ENCODE measurements at places on chromosomes 2 and 18. TPM values are rescaled to one million over a fixed set of nuclear protein-coding genes. Genes with fewer than 3 reads are reported as not detected.

GRCh38 chr18:6423289-6423688 lies 8.6 kb upstream of the L3MBTL4 start:
- no peak for DNase-seq

GRCh38 chr2:109719871-109720270 lies 74.2 kb upstream of the RGPD5 start:
- DNase-seq, result no peak

DNA sequence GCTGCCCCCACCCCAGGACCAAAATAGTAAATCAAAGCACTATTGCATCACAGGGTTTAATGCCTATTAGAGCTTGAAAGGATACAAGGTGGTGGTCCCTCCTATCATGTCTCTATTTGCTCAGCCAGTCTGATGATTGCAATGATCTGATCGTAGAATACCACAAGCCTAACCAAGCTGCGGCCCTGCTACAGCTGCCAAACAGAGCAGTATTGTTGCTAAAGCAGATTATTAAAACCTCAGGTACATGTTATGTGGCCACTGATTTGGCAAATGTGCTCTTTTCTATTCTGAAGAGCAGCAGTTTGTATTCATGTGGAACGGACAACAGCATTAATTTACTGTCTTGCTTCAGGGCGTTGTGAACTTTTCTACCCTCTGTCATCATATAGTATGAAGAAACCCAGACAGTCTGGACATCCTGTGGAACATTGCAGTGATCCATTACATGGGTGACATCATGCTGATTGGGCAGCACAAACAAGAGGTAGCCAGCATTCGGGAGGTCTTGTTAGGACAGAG lies 8.4 kb upstream of the VAPA start:
- DNase-seq, result peak; percentile 18

DNA sequence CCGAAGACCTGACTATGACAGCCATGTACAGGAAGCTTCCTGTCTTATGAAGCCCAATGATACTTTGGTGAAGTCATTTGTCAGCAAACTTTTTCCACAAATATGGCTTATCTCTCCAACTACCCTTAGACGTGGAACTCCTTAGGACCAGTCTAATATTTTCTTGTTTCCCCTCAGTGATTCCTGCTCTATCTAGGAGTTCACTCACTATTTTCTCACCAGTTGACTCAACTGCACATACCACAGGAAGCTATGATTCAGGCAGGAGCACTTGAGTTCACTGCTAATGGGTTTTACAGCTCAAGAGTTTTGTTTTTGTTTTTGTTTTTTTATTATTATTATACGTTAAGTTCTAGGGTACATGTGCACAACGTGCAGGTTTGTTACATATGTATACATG lies 109.3 kb downstream of the ANTXR1 start:
- DNase-seq, result peak; percentile 60

GRCh38 chr2:187213798-187214197 lies 234.3 kb downstream of the CALCRL start:
- DNase-seq, result no peak

- peak; percentile 37 for DNase-seq
Observed at GRCh38 chr2:217142649-217143266, 282.9 kb upstream of the TNP1 start.

DNA sequence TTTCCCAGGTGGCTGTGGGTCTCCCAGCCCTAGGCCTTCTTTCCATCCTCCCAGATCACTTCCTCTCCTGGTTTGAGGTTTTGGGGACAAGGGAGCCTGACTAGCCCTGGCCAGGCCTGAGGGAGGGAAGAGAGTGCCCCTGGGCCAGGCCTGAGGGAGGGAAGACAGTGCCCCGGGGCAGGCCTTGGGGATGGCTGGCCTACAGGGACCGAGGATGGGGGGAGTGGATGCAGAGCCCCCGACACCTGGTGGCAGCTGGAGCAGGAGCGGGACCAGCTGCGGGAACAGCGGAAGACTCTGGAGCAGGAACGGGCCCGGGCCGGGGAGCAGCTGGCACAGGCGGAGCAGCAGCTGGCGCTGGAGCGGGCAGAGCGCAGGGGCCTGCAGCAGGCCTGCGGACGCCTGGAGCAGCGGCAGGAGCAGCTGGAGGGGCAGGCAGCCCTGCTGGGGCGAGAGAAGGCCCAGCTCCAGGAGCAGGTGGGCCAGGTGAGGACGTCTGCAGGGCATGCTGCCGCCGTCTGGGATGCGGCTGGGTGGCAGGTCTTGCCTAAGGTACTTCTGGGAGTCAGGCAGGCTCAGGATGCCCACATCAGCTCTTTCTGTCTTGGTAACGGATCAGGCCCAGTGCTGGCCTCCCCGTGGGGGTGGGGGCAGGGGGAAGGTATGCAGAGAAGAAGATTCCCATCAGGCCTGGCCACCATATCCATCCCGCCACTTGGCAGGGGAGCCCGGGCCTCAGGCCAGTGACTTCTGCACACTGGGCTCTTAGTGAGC lies 29.2 kb downstream of the CROCC2 start:
- DNase-seq, result no peak

- no peak for DNase-seq
Observed at GRCh38 chr2:200494048-200494447, 15.8 kb downstream of the KCTD18 start.

DNA sequence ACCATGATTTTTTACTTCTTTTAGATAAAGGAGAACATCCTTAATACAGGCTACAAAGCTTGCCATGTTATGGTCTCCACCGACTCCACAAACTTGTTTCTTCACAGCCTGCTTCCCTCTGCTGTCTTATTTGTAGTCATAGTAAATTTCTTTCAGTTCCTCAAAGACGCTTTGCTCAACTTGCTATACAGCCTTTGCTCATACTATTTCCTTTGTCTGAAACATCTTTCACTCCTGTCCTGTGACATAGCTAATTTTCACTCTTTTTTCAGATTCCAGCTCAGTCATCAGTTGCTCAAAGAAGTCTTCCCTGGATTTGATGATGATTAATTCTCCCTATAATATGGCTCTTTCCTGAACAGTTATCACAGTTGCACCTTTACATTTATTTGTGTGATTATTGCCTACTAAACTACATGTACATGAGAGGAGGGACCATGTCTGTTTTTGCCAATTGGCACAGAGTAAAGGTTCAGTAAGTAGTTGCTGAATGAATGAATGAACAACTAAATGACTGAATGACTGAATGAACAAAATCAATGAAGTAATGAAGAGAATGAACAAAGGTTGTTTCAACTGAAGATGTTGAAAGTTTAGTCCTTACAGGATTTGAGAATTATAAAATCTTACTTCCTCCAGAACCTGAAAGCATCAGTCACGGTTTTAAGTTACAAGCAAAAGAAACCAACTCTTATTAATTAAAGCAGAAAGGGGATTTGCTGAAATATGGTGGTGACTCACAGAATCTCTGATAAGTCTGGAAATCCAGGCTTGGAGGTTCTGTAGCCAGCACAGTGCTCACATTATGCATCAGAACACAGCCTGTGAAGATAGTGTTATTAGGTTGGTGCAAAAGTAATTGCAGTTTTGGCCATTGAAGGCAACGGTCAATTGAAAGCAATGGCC lies 186.4 kb upstream of the FAM98A start:
- peak; percentile 66 for DNase-seq

GRCh38 chr2:151297882-151298281 lies 8.4 kb upstream of the NMI start:
- no peak for DNase-seq

GRCh38 chr2:36963734-36964133 lies 2.6 kb downstream of the STRN start:
- DNase-seq, result no peak

DNA sequence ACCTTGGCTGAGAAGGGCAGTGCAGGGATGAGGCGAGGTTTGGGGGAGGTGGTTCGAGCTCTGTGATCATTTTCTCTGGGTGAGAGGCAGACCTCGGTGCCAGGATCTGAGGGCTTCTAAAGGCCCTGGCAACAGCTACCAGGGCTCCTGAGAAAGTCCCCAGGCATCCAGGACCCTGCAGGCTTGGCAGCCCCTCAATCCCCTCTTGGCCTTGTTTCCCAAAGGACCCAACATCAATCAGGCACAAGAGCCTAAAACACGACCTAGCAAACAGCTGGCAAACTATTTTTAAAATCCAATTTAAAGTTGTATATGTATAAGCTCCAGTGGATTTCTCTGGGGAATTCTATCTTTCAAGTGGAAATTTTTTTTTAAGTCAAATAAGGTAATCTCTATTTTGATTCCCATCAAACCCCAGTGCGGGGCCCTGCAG lies 15.0 kb upstream of the MAT2A start:
- DNase-seq, result no peak

- no peak for DNase-seq
Observed at GRCh38 chr18:75454022-75454795, 26.7 kb upstream of the SMIM21 start.

Gene MOCOS
- 5.1 TPM for total RNA-seq

Gene RAB17
- 3.6 TPM for total RNA-seq

Gene AOX1
- 27.5 TPM for total RNA-seq

Gene MC5R
- 0.49 TPM for total RNA-seq

Gene TYMS
- 54.4 TPM for total RNA-seq

Gene IL36RN
- total RNA-seq, result not detected
